NCI-H1417 treated with DMSO at 0.1 percent for 48 hours (cell line): ENCODE measurements at places on chromosomes 12 and 14.

GRCh38 chr12:5047094-5047493 lies 3.4 kb downstream of the KCNA5 start:
- no peak for DNase-seq

GRCh38 chr14:103427485-103428443 lies 42.5 kb downstream of the MARK3 start:
- DNase-seq = no peak

DNA sequence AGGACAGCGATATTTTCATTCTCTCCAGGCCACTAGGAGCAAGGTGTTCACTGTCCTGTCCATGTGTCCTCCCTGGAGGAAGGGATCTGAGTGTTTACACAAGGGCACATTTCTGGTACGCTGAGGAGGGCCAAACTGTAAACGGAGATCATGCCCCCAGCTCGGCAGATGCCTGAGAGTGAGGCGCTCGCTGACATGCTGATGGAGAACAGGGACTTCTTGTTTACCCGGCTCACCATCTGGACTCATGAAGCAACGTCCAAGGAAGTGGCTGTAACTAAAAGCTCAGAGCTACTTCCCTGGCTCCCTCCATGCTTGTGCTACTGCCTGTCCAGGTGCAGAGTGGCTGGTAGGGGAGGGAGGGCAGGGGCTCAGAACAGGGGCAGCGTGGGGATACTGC lies 43.4 kb upstream of the KCNA1 start:
- no peak for DNase-seq

- no peak for DNase-seq
Measured at GRCh38 chr12:64098709-64099354, 123.3 kb downstream of the KICS2 start.

GRCh38 chr12:46351886-46352650 lies 20.5 kb downstream of the SLC38A2 start:
- DNase-seq = no peak

- no peak for DNase-seq
Measured at GRCh38 chr12:124281309-124281708, 13.6 kb upstream of the RFLNA start.

GRCh38 chr14:52690983-52691760 lies 4.2 kb downstream of the ERO1A start:
- DNase-seq = peak; percentile 35

- DNase-seq = peak; percentile 35
Measured at GRCh38 chr14:90381999-90382451, 14.8 kb upstream of the CALM1 start.

DNA sequence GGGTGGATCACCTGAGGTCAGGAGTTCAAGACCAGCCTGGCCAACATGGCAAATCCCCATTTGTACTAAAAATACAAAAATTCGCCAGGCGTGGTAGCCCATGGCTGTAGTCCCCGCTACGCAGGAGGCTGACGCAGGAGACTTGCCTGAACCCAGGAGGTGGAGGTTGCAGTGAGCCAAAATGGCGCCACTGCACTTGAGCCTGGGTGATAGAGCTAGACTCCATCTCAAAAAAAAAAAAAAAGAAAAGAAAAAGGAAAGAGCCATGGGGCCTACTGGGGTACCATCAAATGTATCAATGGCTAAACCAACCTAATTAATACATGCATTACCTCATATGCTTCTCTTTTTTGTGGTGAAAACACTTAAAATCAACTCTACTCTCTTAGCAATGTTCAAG lies 10.7 kb downstream of the TFCP2 start:
- DNase-seq = no peak

GRCh38 chr12:30930641-30931040 lies 4.1 kb downstream of the TSPAN11 start:
- no peak for DNase-seq

DNA sequence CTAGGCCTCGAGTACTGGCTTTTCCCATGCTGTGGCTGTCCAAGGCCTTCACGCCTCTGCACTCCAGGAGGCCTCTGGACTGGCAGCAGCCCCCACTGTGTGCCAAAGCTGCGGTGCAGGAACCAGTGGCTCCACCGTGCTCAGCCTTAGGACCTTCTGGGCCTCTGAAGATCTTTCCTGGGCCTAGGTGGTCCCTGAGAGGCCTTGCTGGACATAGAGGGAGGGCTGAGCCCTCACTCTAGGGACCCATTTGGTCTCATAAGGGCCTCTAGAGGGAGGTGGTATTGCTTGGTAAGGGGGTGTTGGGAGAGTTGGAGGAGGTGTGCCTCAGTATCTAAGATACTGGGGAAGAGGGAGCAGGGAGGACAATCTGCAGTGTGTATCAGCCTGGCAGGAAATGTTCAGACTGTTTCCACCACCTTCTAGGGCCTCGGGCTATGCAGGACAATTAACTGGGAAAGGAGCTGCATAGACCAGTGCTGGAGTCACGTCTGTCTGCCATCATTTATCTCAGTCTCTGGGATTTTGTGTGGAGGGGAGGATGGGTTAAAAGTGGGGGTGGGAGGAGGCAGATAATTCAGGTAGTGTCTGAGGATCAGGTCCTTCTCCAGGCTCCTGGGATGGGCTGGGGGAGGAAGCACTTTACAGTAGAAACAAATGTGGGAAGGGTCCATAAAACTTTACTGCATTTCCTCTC lies 2.9 kb downstream of the HOXC5 start:
- no peak for DNase-seq
